ENCODE measurements at places on chromosomes 2 and 18. TPM values are rescaled to one million over a fixed set of nuclear protein-coding genes. Genes with fewer than 3 reads are reported as not detected.

The CD8A gene
- total RNA-seq = 1.3 TPM

The EVX2 gene
- total RNA-seq = 1.6 TPM

The PSMA8 gene
- total RNA-seq = 2.9 TPM

The FAM124B gene
- total RNA-seq = 0.91 TPM

The PRPF40A gene
- total RNA-seq = 97.9 TPM

The GNLY gene
- total RNA-seq = 0.36 TPM

The FIGN gene
- total RNA-seq = 4.3 TPM

The ICOS gene
- total RNA-seq = 0.09 TPM

Measured in prostate gland (tissue), 2 donors.